Renal cortex interstitium (tissue), 15 donors: ENCODE measurements at places on chromosomes 11 and 22. TPM values are rescaled to one million over a fixed set of nuclear protein-coding genes. Genes with fewer than 3 reads are reported as not detected.

GRCh38 chr11:34027516-34028408, 23.8 kb upstream of the CAPRIN1 start:
- no peak for DNase-seq

DNA sequence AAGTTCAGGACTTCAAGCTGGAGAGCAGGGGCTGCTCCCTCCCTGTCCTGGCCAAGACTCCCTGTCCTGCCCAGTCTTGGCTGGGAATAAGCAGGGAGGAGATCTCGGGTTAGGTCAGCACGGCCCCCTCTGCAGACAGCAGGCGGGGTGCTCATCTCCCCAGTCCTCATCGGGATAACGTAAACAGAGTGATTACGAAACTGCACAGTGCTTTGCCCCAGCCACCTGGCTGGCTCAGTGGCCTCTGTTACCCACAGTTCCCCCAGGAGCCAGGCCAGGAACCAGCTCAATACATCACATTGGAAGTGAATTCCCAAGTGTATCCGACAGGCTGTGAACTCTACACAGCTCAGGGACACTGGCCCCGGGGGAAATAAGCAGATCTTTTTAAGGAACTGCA, 42.7 kb upstream of the KCNJ11 start:
- DNase-seq = no peak

- no peak for DNase-seq
Measured at GRCh38 chr11:89147229-89147628, 30.4 kb upstream of the TYR start.

- DNase-seq = no peak
Measured at GRCh38 chr11:79045800-79046304, 395.0 kb downstream of the TENM4 start.

Gene ARHGEF12
- polyA plus RNA-seq = 123 TPM

Gene MMP12
- polyA plus RNA-seq = 1.9 TPM

DNA sequence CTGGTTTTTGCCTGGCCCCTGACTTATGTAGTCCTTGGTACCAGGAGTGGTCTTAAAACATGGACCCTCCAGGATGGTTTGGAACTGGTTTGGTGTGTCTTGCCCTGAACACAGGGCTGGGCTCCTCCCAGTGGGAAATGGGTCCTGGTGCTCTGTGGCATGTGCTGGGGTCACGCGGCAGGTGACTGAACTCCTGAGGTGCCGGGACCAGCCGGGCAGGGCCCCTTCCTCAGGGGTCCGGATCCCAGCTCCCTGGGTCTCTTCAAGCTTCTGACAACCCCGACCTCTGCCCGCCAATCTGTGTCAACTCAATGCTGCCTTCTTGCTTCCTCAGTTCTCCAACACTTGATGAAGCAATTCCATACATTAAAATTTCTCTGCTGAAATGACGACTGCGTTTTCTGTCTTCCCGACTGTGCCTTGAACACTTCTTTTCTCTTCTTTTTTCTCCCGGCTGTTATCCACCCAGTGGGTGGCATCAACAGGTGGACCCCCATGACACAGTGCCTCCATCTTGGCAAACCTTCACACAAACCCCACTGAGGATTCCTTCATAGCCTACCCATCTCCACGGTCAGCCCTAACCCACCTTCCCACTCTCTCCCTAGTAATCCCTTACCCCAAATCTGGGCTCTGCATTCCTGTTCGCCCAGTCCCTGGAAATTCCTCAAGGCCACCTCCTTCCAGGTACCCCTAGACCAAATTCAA, 4.4 kb downstream of the IFT27 start:
- no peak for DNase-seq

DNA sequence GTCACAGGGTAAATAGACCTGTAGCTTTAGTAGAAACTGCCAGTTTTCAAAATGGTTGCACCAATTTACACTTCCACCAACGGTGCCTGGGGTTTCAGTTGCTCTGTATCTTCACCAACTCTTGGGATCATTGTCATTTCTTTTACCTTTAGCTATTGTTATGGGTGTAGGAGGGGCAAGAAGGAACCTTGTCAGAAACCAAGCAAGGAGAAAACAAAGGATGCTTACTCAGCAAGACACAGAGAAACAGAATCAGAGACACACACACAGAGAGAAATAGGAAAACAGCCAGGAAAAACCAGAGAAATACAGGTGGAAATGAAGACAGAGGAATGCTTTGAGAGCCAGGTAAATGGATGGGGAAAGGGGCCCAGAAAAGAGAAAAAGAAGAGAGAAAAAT, 367.6 kb downstream of the MIAT start:
- DNase-seq = no peak

Gene CARD10
- polyA plus RNA-seq = 23.2 TPM

- no peak for DNase-seq
Measured at GRCh38 chr11:118410055-118410745, 8.8 kb downstream of the ATP5MG start.

DNA sequence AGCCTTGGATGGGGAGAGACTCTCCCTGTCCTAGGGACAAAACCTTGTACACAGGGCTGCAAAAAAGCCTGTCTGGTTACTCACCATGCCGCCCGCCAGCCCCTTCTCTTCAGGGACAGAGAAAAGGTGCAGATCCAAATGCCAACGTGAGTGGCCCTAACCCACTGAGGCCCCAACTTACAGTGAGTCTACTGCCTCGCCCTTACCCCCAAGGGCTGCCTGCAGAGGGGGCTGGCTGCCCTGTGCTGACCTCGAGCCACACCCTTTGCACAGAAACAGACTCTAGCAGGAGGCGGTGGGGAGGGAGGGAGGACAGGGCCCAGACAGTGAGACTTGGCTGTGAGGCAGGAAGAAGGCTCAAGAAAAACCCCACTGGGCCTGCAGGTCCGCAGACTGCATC, 13.6 kb upstream of the CHST1 start:
- no peak for DNase-seq

Gene SMC1B
- 0.20 TPM for polyA plus RNA-seq

DNA sequence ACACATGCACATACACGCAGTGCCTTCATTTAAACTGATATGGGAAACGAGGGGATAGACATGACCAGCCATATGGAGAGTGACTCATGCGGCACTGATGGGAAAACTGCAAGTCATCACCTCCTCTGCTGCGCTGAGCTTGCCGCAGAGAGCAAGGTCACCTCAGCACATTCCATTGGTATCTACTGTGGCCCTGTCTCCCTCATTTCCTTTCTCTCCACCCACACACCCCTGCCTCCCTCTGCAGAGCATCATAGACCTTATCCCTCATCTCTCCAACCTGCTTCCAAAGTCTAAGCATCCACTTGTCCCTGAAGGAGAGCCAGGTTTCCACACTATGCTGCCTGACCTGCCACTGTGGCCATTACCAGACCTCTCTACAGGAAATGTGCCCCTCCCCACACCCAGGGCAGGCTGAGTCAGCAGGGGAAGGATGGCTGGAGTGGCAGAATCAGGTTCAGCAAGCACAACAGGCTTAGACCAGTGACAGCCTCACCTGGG, 116.9 kb upstream of the SNX19 start:
- DNase-seq = no peak

- DNase-seq = no peak
Measured at GRCh38 chr11:118666371-118666770, 13.1 kb downstream of the TREH start.
